ENCODE measurements at places on chromosomes 16 and 17.

GRCh38 chr17:5794385-5794784 is 210.1 kb upstream of the NLRP1 start:
- DNase-seq = no peak

DNA sequence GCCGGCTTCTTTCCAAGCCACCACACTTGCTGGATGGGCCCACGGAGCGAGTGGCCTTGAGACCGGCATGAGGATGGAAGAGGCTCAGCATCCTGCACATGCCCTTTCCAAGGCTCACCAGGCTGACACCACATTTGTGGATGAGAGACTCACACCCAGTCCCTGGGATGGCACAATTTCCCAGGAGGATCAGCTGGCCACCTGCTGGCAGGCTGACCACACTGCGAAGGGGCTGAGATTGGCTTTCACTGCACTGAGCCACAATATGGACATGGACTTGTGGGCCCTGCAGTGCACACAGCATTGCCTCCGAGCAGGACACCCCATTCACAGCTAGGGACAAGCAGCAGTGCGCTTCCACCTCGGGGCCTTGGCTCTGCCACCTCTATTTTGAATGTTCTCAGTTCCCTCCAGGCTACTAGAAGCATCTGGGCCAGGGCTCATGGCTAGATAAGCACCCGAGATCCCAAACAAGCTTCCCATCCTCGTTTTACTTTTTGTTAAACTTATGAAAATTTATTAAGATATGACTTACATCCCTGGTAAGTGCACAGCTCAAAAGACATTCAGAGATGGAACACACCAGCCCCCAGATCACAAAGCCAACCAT is 25.3 kb upstream of the KSR1 start:
- DNase-seq = no peak

GRCh38 chr17:42704837-42705494 is 22.6 kb downstream of the CNTNAP1 start:
- DNase-seq = no peak

- DNase-seq = no peak
These were observed 2.0 kb downstream of the SLC16A11 start for GRCh38 chr17:7041607-7042500.

DNA sequence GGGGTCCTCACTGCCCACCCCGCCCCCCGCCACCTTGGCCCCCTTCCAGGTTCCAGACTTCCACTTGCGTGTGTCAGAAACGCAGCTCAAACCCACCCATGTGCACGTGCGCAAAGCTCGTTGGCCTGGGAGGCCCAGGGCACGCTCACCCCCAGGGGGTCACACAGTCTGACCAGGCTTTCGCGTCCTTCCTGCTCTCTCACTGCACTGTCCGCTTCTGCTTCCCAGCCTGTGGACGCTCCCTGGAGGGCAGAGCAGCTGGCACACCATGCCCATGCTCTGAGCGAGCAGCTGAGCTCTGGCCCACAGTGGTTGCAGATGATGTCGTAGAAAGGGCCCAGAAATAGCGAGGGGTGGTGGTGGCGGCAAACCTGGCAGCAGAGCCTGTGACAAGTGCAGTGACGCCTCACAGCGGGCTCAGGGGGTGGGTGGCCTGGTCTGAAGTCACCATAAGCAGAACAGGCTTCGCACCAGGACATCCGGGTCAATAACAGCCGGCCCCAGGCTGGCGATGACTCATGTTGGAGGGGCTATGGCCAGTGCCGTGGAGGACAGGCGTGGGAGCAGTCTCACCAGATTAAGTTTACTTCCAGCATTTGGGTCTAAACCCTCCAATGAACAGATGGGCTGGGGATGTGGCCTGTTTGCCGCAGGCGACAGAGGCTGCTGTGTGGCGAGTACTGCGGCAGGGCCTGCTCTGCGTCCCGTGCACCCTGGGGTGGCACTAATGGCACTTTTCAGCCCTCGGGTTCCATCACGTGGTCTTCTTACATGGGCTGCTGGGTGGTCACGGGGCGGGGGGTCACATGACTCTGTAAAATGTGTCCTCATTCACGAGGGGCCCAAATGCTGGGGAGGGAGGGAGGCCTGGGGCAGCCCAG is 49.0 kb downstream of the NT5M start:
- DNase-seq = no peak

GRCh38 chr16:76931186-76931585 is 259.8 kb upstream of the MON1B start:
- no peak for DNase-seq

GRCh38 chr17:19292377-19292711 is 55.2 kb downstream of the EPN2 start:
- no peak for DNase-seq

GRCh38 chr16:54210452-54211125 is 76.0 kb downstream of the IRX3 start:
- DNase-seq = no peak

- DNase-seq = no peak
These were observed 32.7 kb upstream of the SSTR2 start for GRCh38 chr17:73132085-73132492.

GRCh38 chr16:83031524-83031923 is 404.8 kb downstream of the CDH13 start:
- DNase-seq = no peak

- DNase-seq = no peak
These were observed 387.5 kb upstream of the GOT2 start for GRCh38 chr16:59121411-59122261.

DNA sequence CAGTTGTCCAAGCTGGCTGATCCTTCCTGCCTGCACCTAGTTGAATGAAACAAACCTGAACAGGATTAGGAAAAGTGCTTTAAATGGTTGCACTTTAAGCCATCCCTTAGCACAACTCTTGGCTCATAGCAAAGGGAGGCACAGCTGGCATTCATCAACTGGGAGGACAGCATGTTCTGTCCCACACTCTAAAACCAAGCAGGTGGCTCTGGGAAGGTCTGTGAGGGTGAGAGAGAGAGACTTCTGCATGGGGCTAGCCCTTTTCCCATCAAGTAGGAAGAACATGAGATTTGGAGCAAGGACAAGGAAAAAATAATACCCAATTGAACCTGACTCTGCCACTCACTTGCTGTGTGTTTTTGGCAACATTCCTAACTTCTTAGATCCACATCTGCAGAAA is 140.9 kb upstream of the CCL2 start:
- DNase-seq = no peak

DNA sequence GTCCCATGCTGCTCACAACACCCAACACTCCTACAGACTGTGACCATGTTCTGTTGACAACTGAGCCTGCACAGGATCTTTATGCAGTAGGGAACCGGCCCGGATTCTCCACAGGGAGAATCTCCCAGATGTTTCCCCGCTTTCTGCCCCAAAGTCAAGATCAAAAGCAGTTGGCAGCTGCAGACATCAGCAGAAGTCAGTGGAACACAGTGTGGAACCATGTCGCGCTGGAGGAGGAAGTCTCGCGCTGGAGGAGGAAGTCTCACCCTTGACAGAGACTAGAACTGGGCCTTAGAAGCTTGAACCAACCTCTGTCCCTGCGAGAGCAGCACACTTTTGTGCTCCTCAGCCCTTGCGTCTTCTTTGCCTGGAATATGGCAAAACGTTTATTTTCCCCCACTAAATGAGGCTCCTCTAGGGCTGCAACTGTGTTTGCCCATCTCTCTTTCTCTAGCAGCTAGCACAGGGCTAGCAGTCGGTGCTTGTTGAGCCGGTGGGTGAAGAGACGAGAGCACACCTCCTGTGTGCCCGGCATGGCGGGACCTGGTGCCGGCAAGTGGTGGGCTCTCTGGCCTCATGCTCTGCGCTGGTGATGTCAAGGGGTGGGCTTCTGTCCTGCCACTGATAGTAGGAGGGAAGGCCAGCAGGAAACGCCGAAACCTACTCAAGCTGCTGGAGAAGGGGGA is 2.1 kb upstream of the MRC2 start:
- no peak for DNase-seq

DNA sequence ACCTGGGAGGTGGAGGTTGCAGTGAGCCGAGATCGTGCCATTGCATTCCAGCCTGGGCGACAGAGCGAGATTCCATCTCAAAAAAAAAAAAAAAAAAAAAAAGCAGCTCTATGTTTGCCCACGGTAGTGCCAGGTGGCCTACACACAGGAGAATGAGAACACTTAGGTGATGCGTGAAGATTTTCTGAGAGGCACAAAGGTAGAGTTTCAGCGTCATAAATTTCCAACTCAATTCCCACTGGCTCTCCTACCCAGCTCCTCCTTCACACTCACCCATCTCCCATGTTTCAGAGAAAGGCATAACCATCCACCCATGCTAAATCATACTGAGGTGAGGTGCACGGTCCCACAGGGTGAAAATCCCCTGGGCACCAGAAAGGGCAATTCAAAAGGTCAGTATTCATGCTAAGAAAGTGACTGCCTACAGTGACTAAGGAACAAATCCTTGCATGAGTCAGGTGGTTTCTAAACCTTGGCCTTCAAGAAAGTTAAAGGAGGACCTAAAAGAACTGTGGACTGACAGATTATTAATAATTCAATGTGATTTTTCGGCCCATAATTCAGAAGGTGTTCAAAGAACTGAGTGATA is 4.8 kb downstream of the DCAKD start:
- DNase-seq = no peak

DNA sequence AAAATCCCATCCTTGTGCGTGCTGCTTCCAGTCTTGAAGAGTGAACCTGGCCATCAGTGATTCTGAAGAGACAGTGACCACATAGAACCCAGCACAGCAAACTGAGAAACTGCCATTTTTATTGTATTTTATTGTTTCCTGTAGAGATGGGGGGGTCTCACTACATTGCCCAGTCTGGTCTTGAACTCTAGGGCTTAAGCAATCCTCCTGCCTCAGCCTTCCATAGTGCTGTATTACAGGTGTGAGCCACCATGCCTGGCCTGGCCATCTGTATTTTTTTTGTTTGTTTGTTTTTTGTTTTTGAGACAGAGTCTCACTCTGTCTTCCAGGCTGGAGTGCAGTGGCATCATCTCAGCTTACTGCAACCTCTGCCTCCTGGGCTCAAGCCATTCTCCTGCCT is 13.9 kb downstream of the CENPV start:
- DNase-seq = no peak

- no peak for DNase-seq
These were observed 10.1 kb upstream of the CA4 start for GRCh38 chr17:60139438-60140285.

GRCh38 chr16:81841722-81842121 is 62.6 kb downstream of the PLCG2 start:
- DNase-seq = no peak

DNA sequence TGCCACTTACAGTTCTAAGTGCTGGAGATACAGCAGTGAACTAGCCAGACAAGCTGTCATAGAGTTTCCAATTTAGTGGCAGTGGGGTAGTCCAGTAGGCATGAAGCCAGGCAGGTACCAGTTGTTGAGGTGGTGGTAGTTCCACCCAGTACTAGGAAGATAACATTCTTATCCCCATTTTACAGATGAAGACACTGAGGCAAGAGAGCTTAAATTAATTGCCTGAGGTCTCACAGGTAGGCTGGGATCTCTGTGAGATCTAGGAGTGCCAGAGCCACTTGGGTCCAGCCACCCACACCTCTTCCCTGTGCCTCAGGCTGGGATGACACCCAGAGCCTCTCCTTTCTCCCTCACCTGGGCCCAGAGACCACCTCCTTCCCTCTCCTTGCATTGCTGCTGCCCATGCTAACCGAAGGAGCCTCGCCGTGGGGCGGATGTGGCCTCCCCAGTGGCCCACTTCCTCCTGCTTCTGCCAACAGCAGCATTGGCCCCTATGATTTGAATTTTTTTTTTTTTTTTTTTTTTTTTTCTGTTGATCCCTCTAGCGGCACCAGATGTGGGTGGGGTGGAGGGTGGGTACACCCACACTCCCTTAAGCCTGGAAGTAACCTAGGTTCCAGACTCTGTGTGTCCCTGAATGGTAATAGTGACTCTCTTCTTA is 114.0 kb downstream of the PRKCB start:
- DNase-seq = no peak

- DNase-seq = no peak
These were observed 5.6 kb upstream of the TACO1 start for GRCh38 chr17:63595132-63595531.

GRCh38 chr16:86949116-86949515 is 368.1 kb downstream of the C16orf95 start:
- no peak for DNase-seq

DNA sequence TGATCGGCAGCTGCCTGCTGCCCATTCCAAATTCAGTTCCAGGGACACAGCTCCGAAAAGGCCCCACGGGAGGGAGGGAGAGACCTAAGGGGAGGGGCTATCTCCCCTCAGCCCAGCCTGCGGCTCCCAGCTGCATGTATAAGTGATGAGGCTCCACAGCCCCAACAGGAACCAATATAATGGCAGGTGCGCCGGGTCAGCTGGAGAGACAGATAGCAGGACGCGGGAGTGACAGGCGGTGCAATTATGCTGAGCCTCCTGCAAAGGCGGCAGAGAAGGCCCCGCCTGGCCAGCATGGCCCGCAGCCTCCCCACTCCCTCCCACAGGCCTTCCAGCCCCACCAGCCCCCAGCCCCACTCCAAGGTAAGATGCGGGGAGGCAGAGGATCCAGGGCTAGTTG is 8.1 kb upstream of the C1QL1 start:
- DNase-seq = no peak

DNA sequence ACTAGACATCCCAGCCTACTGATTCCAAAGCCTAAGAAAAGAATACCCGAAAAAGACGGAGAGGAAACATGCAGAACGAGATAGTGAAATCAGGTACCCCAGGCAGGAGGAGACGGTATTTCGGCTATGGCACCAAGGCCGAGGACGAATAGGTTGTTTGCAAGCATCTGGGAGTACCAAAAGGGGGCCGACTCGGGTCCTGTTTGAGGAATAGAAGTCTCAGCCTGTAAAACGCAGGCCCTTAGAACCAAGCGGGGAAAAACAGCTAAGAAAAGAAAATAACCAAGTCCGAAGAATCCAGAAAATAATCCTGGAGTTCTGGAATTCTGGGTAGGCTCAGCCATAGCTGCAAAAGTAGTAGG is 537 bp downstream of the SLC35B1 start:
- DNase-seq = no peak

GRCh38 chr17:49573510-49574322 is 2.0 kb upstream of the NXPH3 start:
- DNase-seq = no peak

DNA sequence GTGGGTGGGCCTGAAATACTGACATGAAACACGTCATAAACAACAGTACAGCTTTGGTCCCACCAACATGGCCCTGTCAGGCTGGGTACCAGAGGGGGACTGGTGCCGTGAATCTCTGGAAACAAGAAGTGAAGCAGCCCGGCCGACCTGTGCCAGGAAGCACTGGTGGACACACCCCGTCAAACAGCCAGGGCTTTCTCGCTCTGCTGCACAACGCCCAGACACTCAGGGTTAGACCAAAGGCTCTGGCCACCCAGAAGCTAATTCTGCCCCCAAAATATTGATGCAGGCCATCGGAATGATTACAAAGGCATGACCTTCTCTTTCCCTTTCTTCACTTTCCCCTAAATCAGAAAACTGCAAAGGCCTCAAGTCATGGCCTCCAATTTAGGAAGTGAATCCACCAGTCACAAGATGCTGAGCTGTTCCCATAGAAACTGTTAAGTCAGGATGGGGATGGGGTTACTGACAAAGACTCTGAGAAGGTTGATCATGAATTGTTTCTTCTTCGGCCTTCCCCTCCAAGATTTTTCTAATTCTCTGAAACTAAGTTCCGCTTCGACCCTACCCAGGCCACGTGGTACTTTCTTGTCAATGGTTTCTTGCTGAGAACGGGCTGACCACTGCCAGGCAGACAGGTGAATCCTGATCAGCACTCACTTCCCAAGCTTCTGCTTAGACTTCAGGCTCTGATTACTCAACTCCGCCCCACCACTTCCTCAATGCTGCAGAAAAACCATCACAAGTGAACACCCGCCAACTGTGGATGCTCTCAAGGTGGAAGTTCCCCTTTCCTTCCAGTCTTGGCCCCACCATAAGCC is 6.7 kb downstream of the PITPNA start:
- DNase-seq = no peak

Measured in activated naive CD4-positive, alpha-beta T cell (primary cell).